ENCODE measurements at places on chromosomes 1 and 21. TPM values are rescaled to one million over a fixed set of nuclear protein-coding genes. Genes with fewer than 3 reads are reported as not detected.

DNA sequence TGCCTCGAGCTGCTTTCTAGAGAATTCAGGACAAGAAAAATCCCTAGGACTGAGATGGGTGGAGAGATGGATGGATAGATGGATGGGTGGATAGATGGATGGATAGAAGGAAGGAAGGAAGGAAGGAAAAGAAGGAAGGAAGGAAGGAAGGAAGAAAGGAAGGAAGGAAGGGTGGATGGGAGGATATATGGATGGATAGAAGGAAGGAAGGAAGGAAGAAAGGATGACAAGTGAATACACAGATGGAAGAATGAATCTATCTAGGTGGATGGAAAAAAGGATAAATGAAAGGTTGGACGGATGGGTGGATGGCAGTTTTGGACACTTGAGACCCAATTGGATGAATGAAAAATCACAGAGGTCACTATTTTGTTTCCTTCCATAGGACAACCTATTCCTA, 120.4 kb upstream of the KAZN start:
- no peaks in the 10 kb centered on the region for H3K27me3 ChIP-seq
- no peak overlapping the region for H3K27ac ChIP-seq
- H3K36me3 ChIP-seq: no peaks in the 10 kb centered on the region
- H3K4me3 ChIP-seq: no peak overlapping the region
- H3K4me1 ChIP-seq: peaks cover 2% of the 10 kb centered on the region

- H3K4me1 ChIP-seq: peaks cover 45% of the 10 kb centered on the region
- peak overlapping the region; percentile 71 for H3K27ac ChIP-seq
- no peak overlapping the region for H3K4me3 ChIP-seq
- no peaks in the 10 kb centered on the region for H3K36me3 ChIP-seq
- H3K27me3 ChIP-seq: peaks cover 13% of the 10 kb centered on the region
- DNase-seq: no peak
Measured at GRCh38 chr1:54476530-54477109, 70.4 kb upstream of the SSBP3 start.

DNA sequence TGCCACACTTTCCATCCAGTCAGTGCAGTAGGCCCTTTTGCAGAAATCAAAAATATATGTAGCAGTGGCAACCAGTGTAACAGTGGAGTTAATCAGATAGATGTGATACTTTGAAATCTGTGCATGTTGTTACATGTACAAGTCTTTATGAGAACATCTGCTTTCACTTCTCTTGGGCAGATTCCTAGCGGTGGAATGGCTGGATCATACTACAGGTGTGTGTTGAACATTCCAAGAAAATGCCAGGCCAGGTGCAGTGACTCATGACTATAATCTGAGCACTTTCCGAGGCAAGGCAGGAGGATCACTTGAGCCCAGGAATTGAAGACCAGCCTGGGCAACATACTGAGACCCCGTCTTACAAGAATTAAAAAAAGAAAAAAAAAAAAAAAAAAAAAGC, 55.3 kb downstream of the GNB1 start:
- no peaks in the 10 kb centered on the region for H3K27me3 ChIP-seq
- peaks cover 2% of the 10 kb centered on the region for H3K4me1 ChIP-seq
- peaks cover 33% of the 10 kb centered on the region for H3K36me3 ChIP-seq
- H3K4me3 ChIP-seq: no peak overlapping the region

- no peak overlapping the region for H3K4me3 ChIP-seq
- no peaks in the 10 kb centered on the region for H3K4me1 ChIP-seq
- DNase-seq: no peak
- H3K27me3 ChIP-seq: no peaks in the 10 kb centered on the region
- H3K27ac ChIP-seq: no peak overlapping the region
- peaks cover 4% of the 10 kb centered on the region for H3K36me3 ChIP-seq
Measured at GRCh38 chr1:222940906-222941305, 126.1 kb downstream of the DISP1 start.

The MORN1 gene
- total RNA-seq: 8.0 TPM

DNA sequence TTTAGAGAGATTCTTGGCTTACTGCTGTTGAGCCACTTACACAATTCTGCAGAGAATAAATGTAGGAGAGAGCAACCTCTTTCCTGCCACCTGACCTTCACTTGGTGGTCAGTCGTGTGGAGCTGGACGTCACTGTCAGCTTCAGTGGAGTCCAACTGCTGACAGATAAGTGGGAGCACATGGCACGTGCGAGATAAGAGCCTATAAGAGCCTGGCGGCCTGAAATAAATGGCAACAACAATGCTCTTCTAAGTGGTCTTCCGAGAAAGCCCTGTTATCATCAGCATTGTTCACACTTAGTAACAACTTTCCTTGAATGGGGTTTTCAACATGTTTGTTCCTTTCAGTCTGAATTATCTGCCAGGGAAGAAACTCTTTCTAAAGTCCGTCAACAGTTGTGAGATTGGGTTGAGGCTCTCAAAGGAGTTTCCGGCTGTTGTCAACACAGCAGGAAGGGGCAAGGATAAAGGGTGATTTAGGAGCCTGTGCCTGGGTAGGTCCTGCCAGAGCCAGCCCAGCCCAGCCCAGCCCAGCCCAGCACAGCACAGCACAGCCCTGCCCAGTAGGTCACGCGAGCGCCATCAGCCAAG, 57.2 kb upstream of the RUNX1 start:
- no peak for DNase-seq
- H3K27ac ChIP-seq: no peak overlapping the region
- no peak overlapping the region for H3K4me3 ChIP-seq

All from muscle of leg (tissue), 16 donors.